Endothelial cell (in vitro differentiated cells): ENCODE measurements at places on chromosomes 7 and 10. TPM values are rescaled to one million over a fixed set of nuclear protein-coding genes. Genes with fewer than 3 reads are reported as not detected.

Gene STARD3NL
- 92.6 TPM for total RNA-seq

Gene SPDYE9
- 0.13 TPM for total RNA-seq

Gene OR2A1
- total RNA-seq: not detected

DNA sequence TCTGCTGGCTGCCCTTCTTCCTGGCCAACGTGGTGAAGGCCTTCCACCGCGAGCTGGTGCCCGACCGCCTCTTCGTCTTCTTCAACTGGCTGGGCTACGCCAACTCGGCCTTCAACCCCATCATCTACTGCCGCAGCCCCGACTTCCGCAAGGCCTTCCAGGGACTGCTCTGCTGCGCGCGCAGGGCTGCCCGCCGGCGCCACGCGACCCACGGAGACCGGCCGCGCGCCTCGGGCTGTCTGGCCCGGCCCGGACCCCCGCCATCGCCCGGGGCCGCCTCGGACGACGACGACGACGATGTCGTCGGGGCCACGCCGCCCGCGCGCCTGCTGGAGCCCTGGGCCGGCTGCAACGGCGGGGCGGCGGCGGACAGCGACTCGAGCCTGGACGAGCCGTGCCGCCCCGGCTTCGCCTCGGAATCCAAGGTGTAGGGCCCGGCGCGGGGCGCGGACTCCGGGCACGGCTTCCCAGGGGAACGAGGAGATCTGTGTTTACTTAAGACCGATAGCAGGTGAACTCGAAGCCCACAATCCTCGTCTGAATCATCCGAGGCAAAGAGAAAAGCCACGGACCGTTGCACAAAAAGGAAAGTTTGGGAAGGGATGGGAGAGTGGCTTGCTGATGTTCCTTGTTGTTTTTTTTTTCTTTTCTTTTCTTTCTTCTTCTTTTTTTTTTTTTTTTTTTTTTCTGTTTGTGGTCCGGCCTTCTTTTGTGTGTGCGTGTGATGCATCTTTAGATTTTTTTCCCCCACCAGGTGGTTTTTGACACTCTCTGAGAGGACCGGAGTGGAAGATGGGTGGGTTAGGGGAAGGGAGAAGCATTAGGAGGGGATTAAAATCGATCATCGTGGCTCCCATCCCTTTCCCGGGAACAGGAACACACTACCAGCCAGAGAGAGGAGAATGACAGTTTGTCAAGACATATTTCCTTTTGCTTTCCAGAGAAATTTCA lies 1.7 kb downstream of the ADRB1 start:
- H3K27me3 ChIP-seq: peaks cover 20% of the 10 kb centered on the region
- DNase-seq: peak; percentile 36
- H3K4me1 ChIP-seq: peaks cover 8% of the 10 kb centered on the region
- no peaks in the 10 kb centered on the region for H3K36me3 ChIP-seq

DNA sequence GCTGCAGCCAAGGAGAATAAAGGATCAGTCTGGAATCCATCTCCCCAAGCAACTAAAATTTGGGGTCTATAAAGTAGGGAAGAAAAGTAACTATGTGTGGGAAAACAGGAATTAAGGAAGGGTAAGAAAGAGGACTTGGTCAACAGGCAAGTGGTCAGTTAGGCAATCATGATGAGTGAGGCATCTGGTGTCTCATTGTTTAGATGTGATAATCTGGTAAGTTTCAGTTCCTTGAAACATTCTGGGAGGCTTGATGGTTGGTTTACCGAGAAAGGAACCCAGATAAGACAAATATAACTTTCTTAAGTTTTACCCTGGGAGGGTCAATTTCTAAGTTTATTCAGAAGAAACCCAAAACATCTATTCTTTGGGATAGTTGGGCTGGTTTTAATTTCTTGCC lies 22.3 kb downstream of the HYAL4 start:
- H3K27me3 ChIP-seq: no peaks in the 10 kb centered on the region
- H3K4me3 ChIP-seq: no peak overlapping the region
- H3K4me1 ChIP-seq: peaks cover 16% of the 10 kb centered on the region
- no peaks in the 10 kb centered on the region for H3K36me3 ChIP-seq
- H3K27ac ChIP-seq: no peak overlapping the region

- H3K27ac ChIP-seq: no peak overlapping the region
- H3K27me3 ChIP-seq: no peaks in the 10 kb centered on the region
- H3K4me1 ChIP-seq: no peaks in the 10 kb centered on the region
- no peaks in the 10 kb centered on the region for H3K36me3 ChIP-seq
- DNase-seq: no peak
These were observed 683 bp upstream of the ANKRD22 start for GRCh38 chr10:88852327-88852726.

GRCh38 chr7:133386205-133386604 lies 133.3 kb downstream of the EXOC4 start:
- H3K36me3 ChIP-seq: no peaks in the 10 kb centered on the region
- H3K4me3 ChIP-seq: no peak overlapping the region
- no peak for DNase-seq
- no peaks in the 10 kb centered on the region for H3K27me3 ChIP-seq
- H3K4me1 ChIP-seq: peaks cover 3% of the 10 kb centered on the region
- H3K27ac ChIP-seq: no peak overlapping the region

DNA sequence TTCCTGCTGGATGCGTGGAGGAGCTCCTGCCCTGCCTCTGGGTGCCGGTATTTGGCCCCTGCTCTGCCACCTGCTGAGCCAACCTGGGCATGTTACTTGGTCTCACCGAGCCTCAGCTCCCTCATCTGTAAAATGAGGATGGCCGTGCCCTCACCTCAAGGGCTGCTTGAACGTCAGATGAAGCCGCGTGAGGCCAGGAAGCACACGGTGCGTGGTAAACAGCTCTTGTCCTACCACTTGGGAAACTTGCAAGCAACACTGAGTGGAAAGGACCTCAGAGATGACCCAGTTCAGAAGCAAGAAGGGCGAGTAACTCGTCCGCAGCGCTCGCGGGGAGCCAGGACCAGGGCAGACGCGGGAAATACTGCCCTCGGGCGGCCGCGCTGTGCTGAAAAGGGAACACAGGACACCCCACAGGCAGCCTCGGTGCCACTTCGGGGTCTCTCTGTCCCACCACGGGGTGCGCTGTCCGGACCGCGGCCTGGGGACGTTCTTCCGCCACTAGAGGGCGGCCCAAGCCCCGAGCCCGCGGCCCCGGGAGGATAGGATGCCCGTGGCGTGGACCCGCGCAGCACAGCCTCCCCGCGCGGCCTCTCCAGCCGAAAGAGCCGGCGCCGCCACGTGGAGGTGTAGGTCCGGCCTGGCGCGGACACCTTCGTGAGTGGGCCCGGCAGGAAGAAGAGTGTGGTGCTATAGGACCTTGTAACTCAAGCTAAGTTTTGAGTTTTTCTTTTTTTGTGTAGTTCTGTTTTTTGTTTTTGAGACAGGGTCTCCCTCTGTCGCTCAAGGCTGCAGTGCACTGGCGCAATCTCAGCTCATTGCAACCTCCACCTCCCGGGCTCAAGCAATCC lies 94.1 kb downstream of the PRKAG2 start:
- peaks cover 10% of the 10 kb centered on the region for H3K4me1 ChIP-seq
- DNase-seq: peak; percentile 83
- H3K36me3 ChIP-seq: peaks cover 4% of the 10 kb centered on the region
- H3K27me3 ChIP-seq: peaks cover 13% of the 10 kb centered on the region

DNA sequence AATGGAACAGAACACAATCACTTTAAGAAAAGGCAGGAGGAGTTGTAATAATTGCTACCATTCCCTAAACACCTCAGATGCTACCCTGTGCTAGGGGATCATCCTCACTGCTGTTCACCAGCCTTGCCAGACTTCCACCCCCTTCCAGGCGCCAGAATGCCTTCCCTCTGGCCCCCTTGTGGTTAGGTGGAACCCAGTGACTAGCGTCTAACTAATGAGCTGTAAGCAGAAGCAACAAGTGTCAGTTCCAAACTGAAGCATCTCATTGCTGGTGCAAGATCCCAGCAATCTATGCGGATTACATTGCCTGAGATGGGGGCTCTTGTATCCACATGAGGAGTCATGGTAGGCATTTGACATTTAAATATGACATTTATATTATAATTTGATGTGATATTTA lies 86.6 kb downstream of the FRMD4A start:
- no peaks in the 10 kb centered on the region for H3K4me1 ChIP-seq
- H3K36me3 ChIP-seq: no peaks in the 10 kb centered on the region
- H3K27me3 ChIP-seq: peaks cover 2% of the 10 kb centered on the region

DNA sequence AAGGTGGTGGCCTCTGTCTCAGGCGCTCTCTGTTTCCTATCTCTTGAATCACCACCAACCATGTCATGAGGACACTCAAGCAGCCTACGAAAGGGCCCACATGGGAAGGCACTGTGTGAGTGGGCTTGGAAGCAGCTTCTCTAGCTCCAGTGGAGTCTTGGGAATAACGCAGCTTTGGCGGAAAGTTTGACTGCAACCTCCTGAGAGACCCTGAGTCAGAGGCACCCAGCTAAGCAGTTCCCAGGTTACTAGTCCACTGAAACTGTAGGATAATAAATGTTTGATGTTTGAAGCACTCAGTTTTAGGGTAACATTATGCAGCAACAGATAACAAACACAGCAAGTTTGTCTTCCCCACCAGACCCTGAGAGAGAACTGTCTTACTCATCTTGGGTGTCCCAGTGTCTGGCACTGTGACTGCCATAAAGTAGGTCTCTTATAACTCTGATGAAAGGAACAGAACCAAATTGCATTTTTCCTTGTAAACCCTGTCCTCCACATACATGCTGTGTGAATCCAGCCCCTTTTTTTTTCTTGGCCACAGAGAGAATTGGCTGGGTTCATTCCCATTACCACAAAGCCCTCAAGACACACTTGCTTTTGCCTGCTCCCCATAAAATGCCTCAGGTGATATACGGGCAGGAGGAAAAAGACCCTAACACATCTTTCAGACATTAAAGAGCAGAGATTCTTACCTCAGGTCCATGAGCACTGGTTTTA lies 185.5 kb downstream of the ZNF365 start:
- peaks cover 2% of the 10 kb centered on the region for H3K27me3 ChIP-seq
- H3K27ac ChIP-seq: no peak overlapping the region
- no peak for DNase-seq
- H3K36me3 ChIP-seq: no peaks in the 10 kb centered on the region
- H3K4me3 ChIP-seq: no peak overlapping the region
- H3K4me1 ChIP-seq: no peaks in the 10 kb centered on the region
